ENCODE measurements at places on chromosomes 1 and 21.

GRCh38 chr1:43358121-43358745 is 548 bp upstream of the CDC20 start:
- DNase-seq: no peak

DNA sequence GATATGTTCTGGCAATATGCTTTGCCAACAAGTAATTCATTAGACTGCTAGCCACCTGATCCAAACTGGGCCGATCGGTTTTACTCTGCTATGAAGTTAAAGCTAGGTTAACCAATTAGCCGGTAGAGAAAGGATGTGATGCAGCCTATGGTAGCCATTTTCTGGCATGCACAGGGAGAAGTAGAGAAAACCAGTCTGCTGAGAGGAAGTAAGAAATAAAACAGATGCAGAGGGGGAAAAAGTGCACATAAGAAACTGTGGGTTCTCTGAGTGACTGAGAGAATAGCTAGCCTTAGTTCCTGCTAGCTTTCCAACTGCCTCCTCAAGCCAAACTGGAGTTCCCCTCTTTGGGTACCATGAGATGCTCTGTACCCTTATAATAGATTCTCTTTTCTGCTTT is 52.8 kb downstream of the ARID4B start:
- DNase-seq: no peak

GRCh38 chr1:48093696-48094528 is 96.7 kb upstream of the TRABD2B start:
- no peak for DNase-seq

GRCh38 chr1:88610687-88611086 is 73.4 kb upstream of the PKN2 start:
- no peak for DNase-seq

All from cortex of kidney (tissue), 1 donor.